GM12891 (cell line): ENCODE measurements at places on chromosomes 11 and 22.

DNA sequence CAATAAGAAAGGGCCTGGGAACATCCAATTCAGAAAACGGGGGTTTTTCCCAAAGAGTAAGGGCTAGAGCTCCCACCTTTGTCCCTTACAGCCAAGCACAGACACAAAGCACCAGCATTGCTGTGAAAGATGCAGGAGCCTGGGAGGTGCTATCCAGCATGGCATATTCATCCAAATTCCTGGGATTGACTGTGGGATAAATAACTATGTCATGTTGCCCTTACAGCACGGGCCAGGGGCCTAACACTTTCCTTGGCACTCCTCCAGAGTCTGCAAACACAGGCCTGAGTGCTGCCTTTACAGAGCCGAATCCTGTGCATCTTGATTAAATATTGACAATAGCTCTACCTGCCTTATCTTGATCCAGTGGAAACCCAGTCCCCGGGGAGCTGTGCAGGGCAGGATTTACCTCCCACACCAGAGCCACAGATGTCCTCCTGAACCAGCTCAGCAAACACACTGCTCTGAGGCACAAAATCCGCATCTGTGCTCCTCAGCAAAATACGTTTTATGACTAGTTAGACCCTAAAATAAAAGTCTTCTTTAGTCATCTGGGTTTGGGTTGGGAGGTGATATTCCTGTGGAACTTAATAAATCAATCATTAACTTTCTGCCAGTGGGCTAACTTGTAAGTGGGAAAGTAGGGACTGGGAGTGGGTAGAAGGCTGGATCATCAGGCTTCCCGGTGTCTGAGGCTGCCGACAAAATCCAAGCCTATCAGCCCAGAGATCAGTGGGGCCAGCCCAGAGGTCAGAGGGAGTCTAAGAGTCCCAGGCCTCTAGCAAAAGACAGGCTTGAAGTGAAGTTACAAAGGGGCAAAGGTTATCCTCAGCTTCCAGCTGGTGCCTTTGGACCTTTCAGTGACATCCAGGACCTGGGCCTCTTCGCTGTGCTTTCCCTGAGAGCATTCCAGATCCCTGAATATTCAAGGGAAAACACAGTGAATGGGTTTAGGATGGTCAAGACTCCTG lies 36.5 kb downstream of the POU2AF3 start:
- DNase-seq: no peak

- no peak for DNase-seq
Measured at GRCh38 chr11:34499719-34500500, 13.7 kb downstream of the ELF5 start.

DNA sequence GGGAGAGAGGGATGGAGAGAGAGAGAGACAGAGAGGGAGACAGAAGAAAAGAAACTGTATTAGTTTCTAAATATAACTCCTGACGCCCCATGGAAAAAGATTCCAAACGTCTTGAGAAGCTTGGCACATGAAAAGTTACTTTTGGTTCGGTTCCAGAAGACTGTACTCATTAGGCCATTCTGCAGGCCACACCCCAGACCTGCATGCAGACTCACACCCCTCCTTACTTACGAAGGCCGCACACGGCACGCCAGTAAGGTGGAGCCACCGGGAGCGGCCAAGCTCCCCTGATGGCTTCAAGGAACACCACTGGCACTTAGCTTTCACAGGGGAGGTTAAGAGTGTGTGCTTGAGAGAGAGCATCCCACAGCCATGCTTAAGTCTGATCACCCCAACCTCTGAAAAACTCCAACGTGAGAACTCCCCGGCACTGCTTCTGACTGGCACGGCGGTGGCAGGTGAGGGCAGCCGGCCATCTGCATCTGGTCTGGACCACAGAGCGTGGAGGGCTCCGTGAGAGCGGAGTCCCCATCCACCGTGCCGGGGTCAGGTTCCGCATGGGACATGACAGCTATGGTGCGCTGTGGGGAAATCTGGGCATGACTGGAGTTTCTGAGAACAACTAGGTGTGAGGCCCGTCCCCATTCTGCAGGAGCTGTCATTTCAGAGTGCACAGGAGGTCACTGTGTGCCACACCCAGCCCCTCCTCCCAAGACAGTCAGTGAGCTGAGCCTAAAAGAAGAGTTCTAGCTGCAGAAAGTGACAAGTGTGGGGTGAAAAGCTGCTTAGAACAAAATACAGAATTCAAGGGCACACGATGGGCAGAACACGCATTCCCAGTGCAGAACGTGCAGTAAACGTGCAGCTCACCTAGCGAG lies 62.4 kb downstream of the MYH9 start:
- DNase-seq: no peak

- DNase-seq: no peak
Measured at GRCh38 chr11:17076517-17077239, 789 bp downstream of the RPS13 start.

- DNase-seq: no peak
Measured at GRCh38 chr11:14934641-14935351, 37.4 kb downstream of the CALCA start.

- DNase-seq: no peak
Measured at GRCh38 chr22:41365425-41365824, 16.3 kb upstream of the TEF start.

- no peak for DNase-seq
Measured at GRCh38 chr11:60748225-60748624, 8.4 kb upstream of the MS4A15 start.

DNA sequence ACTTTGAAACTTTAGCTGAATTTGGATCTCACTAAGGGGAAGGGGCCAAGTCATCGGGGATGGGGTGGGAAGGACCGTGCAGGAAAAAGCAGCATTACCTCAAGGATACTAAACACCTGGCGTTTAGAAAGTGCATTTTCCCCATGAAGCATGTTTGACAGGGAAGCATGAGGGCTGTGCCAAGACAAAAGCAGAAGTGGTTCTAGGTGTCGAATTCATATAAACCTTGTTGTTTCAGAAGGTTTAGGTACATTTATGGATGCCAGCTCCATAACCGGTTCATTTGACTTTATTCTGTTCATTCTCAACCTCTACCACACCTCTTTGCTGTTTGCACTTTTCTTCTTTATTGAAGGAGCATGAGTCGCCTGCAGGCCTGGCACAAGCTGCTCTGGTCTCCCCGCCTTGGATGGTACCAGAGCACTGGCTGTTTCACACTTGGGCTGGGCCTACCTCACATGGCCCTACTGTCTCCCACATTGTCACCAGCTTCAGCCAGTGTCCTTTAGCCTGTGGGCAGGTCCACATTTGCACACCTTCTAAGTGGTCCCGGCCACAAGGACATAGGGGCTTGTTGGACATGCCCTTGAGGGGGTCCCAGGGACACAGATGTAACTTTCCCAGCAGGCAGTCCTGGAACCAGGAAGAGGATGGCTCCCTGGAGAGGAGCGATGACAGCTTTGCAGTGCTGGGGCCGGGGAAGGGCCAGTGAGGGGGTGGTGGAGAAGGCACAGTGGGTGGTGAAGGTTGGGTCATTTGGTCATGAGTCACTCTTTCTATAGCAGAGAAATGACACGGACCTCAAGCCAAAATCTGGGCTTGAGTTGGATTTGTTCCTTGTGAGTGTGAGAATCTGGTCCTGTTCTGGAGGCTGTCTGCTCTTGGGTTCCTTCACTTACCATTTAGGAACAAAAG lies 3.2 kb upstream of the ST14 start:
- DNase-seq: no peak

GRCh38 chr11:82527081-82527584 lies 206.5 kb downstream of the FAM181B start:
- DNase-seq: no peak

DNA sequence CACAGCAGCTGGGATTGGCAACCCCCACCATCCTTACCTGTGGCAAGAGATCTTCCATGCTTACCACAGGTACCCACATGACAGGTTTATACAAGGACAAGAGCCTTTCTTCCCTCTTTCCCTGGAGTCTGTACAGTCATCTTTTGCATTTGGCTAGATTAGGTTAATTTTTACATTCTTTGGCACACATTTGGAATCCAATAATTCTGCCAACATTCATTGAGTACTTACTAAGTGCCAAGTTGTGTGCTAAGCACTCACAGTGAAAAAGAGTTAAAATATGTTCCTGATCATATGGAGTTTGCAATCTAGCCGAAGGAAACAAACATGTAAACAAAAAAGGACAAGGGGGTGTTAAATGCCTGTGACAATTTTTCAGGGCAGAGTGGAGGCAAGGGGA lies 50.0 kb upstream of the OPCML start:
- no peak for DNase-seq

DNA sequence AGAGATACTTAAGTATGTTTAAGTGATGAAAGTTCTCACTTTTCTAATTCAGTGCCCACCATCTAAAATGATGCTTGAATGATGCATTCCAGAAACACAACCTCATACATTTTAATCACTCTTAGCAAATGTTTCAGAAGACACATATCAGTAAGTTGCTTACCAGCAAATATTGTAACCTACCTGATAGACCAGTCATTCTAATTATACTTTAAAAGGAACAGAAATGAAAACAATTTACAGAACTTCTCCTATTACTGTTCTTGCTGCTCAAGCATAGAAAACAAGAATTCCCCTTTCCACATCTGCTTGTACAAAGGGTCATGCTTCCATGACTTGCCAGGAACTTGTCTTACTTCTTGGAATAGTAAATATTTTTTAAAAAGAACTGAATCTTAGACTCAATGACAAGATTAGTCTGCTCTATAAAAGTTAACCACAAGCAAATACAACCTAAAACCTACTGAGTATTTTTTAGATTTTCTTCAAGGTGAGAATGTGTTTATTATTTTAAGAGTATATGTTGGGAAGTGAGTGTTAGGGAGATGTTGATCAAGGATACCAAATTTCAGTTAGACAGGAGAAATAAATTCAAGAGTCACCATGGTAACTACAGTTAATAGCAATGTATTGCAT lies 82.0 kb upstream of the SC5D start:
- no peak for DNase-seq

- no peak for DNase-seq
Measured at GRCh38 chr11:44179173-44179572, 83.7 kb downstream of the EXT2 start.

- DNase-seq: no peak
Measured at GRCh38 chr22:45644714-45645113, 26.9 kb upstream of the ATXN10 start.

DNA sequence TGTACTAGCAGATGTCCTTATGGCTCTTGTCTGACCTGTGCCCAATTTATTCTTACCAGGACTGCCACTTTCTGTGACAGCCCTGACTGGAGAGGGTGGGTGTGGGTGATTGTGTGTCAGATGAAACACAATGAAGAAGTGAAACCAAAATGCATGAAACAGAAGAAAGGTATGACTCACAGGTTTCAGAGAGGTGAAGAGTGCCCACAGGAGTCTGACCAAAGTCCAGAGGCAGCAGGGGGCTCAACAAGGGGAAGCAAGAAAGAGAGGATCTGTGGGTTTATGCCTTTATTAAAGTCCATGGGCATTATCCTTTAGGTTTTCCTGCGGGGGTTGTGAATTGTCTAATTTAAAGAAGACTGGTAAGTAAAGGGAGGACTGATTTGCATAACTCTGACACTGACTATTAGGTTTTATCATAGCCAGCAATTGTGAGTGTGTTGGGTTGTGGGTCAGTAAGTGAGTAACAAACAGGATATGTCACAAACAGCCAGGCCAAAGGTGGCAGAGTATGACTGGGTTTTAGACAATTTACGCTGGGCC lies 3.9 kb upstream of the OR4C6 start:
- no peak for DNase-seq

DNA sequence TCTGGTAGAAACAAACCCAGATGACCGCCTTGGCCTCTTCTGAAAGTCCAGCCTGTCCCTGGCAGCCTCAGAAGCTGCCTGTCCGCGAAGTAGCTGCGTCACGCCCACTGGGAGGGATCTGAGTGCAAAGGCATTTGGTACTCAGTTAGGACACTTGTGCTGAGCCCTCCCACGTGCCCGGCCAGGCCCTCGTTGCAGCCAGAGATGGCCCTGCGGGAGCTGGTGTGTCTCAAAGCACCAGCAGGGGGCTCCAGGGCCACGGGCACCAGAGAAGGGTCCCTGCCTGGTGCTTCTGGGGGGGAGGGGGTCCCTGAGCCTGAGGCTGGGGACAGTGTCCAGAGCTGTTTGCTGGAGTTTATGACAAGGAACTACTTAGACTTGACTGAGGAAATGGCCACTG lies 5.8 kb downstream of the SELENOO start:
- no peak for DNase-seq

DNA sequence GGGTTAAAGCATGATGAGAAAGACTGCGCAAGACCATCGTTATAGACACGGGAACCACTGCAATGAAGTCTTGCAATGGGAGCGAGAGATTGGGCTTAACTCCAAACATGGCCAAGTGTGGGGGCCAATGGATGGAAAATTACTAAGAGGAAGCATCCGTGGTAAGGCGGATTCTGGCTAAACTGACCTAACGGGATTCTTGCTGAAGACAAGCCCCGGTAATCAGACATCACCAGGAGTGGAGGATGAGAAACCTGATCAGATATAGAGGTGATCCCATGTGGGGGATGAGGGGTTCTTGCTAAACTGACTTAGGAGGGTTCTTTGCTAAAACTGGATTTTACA lies 5.8 kb upstream of the SYNGR1 start:
- no peak for DNase-seq

- no peak for DNase-seq
Measured at GRCh38 chr11:76524461-76524860, 79.6 kb downstream of the EMSY start.

- no peak for DNase-seq
Measured at GRCh38 chr11:130217133-130218031, 57.8 kb downstream of the ST14 start.

GRCh38 chr11:34721646-34722045 lies 100.8 kb downstream of the EHF start:
- no peak for DNase-seq

- no peak for DNase-seq
Measured at GRCh38 chr22:20064140-20064480, 15.9 kb upstream of the DGCR8 start.

DNA sequence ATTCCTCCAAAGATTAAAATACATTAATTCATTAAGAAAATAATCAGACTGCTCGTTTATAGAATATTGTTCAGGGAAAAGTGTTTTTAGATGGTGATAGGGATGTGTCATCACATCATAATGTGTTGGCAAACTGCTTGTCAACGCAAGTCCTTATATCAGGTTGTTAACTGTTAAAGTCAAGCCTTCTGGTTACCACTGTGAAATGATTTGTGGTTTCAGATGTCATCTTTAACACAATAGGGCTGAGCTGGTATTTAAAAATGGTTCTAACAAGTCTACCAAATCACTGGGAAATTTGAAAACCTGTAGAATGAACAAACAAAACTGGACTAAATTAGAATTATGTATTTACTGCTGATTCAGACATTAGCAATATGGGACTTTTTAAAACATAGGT lies 2.4 kb upstream of the MMP13 start:
- DNase-seq: no peak

DNA sequence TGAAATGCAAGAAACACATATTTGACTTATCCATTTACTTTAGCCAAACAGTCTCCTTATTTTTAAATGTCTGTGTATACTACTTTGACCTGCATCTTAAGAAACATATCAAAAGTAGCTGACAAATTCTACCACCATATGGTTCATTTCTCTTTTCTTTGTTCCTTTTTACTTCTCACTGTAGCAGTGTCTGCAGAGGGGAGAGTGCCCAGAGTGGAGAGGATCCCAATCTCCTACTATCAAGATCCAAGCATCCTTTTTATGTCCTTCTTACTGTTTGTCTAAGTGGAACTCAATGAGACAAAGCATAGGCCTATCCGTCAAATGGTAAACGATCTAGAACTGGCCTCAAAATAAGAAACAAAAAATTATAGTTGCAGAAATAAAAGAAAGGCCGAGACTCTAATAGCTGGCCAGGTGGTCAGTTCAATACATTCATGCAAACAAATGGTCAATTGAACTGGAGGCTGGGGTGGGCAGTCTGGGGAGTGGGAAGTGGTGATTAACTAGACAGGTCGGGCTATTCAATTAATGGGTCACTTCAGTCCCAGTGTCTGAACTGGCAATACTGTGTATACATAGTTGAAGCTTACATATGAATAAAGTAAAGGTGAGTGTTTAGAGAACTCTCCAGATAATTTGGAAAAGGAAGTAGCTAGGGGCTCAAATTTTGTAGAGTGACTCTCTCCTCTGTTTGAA lies 149.1 kb downstream of the MAML2 start:
- DNase-seq: no peak
